ENCODE measurements at places on chromosomes 1 and 21. TPM values are rescaled to one million over a fixed set of nuclear protein-coding genes. Genes with fewer than 3 reads are reported as not detected.
A peak's percentile ranks its signal among the peaks of the same experiment; 100 is the strongest.

Gene STX12
- total RNA-seq: 49.0 TPM

Gene LAX1
- 6.9 TPM for total RNA-seq

Gene TLR5
- 31.3 TPM for total RNA-seq

Gene PLD5
- total RNA-seq: 0.47 TPM

Gene GADD45A
- 85.6 TPM for total RNA-seq

DNA sequence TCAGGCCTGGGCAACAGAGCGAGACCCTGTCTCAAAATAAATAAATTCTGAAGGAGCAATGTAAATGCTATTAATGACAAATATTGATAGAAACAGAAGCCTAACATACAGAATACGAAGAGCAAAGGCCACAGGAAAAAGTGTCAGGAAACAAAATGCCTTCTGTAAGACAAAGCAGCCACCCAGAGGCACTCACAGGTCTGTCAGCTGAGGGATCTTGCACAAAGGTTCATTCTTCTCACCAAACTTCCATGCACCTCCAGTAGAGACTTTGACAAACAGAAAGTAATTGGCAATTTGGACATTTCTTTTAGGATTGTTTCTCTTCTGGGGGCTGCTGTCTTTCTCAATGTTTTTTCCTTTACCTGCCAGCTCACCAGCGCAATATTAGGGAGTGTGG, 1.2 kb upstream of the ALDH9A1 start:
- H3K27ac ChIP-seq: no peak overlapping the region
- H3K4me3 ChIP-seq: no peak overlapping the region
- H3K27me3 ChIP-seq: no peaks in the 10 kb centered on the region

DNA sequence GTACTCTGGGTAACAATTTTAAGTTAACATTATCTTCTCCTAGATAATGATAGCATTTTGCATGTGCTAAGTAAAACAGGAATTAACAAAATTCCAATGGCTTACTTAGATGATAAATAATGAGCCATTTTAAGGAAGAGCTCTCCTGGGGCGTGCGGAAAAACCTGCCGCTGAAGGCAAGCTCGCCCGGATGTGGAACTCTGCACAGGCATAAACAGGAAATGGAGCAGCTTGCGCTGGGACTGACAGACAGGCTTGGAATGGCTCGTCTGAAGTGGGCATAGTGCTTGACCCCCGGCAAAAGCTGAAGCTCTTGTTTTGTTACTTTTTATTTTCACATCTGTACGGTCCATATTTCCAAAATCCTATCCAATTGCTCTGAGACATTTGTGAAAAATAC, 169.2 kb downstream of the ZNF281 start:
- no peak overlapping the region for H3K4me3 ChIP-seq
- DNase-seq: peak; percentile 35
- no peaks in the 10 kb centered on the region for H3K36me3 ChIP-seq
- H3K4me1 ChIP-seq: no peaks in the 10 kb centered on the region

- DNase-seq: no peak
- no peak overlapping the region for H3K4me3 ChIP-seq
- no peaks in the 10 kb centered on the region for H3K27me3 ChIP-seq
- H3K36me3 ChIP-seq: no peaks in the 10 kb centered on the region
Measured at GRCh38 chr1:172238965-172239364, 181.5 kb upstream of the C1orf105 start.

DNA sequence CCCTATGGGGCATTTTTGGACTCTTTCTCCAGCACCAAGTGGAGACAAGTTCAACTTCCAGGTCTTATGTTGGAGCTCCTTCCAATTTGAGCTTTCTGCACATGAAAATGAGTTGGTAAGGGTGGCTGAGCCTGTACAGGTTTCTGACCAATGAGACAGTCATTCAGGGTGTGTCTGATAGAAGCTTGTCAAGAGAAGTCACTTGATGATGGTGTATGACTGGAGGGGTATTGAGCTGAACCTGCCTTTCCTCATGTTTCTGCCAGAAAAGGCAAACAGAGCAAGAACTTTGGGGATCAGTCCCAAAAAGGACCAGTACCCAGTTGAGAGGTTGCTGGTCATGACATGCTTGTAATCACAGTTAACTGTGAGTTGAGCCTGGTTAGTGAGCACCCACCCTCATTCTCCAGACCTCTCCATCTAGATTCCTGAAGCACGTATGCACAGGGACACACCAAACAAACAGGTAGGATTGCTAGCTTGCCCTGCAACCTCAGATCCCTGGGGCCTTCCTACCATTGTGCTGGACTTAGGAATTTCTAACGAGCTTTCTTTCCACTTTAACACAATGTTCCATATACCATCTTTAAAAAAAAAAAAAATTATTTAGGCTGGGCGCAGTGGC, 26.6 kb downstream of the FAM89A start:
- no peak overlapping the region for H3K4me3 ChIP-seq
- H3K36me3 ChIP-seq: no peaks in the 10 kb centered on the region
- no peaks in the 10 kb centered on the region for H3K4me1 ChIP-seq
- DNase-seq: no peak

GRCh38 chr1:168520832-168521231, 23.0 kb downstream of the XCL2 start:
- H3K36me3 ChIP-seq: no peaks in the 10 kb centered on the region
- no peaks in the 10 kb centered on the region for H3K4me1 ChIP-seq
- no peak for DNase-seq
- no peaks in the 10 kb centered on the region for H3K27me3 ChIP-seq
- no peak overlapping the region for H3K4me3 ChIP-seq
- no peak overlapping the region for H3K27ac ChIP-seq

- H3K27ac ChIP-seq: no peak overlapping the region
- H3K4me1 ChIP-seq: no peaks in the 10 kb centered on the region
- peaks cover 2% of the 10 kb centered on the region for H3K36me3 ChIP-seq
- peak; percentile 73 for DNase-seq
- no peaks in the 10 kb centered on the region for H3K27me3 ChIP-seq
Measured at GRCh38 chr1:200856716-200857357, 15.9 kb upstream of the GPR25 start.

DNA sequence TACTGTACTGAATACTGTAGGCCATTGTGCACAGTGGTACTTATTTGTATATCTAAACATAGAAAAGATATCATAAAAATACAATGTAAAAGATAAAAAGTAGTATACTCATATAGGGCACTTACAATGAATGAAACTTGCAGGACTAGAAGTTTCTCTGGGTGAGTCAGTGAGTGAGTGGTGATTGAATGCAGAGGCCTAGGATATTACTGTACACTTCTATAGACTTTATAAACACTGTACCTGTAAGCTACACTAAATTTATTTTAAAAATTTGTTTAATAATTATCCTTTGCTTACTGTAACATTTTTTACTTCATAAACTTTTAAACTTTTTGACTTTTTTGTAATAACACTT, 82.5 kb downstream of the FGGY start:
- no peak overlapping the region for H3K27ac ChIP-seq
- H3K27me3 ChIP-seq: no peaks in the 10 kb centered on the region
- no peak overlapping the region for H3K4me3 ChIP-seq
- no peaks in the 10 kb centered on the region for H3K36me3 ChIP-seq

DNA sequence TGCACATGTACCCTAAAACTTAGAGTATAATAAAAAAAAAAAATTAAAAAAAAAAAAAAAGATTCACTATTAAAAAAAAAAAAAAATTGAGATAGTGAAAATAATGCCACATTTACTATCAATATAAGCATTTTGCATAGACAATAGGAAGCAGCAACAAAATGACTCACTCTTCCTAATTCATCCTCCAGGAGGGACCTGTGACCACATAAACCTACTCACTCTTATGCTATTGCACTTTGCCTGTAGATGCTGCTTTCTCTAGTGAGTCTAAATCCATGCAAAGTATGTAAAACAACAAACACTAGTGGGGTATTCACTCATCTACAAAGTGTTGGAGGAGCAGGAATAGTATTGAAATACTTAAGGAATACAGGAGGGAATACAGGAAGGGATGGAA, 2.9 kb downstream of the OR10J5 start:
- no peaks in the 10 kb centered on the region for H3K36me3 ChIP-seq
- H3K27me3 ChIP-seq: no peaks in the 10 kb centered on the region
- no peak overlapping the region for H3K4me3 ChIP-seq
- DNase-seq: no peak
- no peak overlapping the region for H3K27ac ChIP-seq

GRCh38 chr1:91876040-91876470, 9.9 kb downstream of the TGFBR3 start:
- H3K4me1 ChIP-seq: no peaks in the 10 kb centered on the region
- H3K27ac ChIP-seq: no peak overlapping the region
- H3K4me3 ChIP-seq: no peak overlapping the region

- H3K27ac ChIP-seq: no peak overlapping the region
- H3K27me3 ChIP-seq: no peaks in the 10 kb centered on the region
- no peaks in the 10 kb centered on the region for H3K36me3 ChIP-seq
- no peaks in the 10 kb centered on the region for H3K4me1 ChIP-seq
Measured at GRCh38 chr21:37452227-37452626, 85.7 kb downstream of the DYRK1A start.

- no peaks in the 10 kb centered on the region for H3K4me1 ChIP-seq
- H3K27me3 ChIP-seq: no peaks in the 10 kb centered on the region
- no peak for DNase-seq
- no peak overlapping the region for H3K4me3 ChIP-seq
- H3K36me3 ChIP-seq: no peaks in the 10 kb centered on the region
Measured at GRCh38 chr1:97989094-97989680, 68.4 kb upstream of the DPYD start.

GRCh38 chr21:36241717-36242116, 78.3 kb upstream of the MORC3 start:
- H3K4me1 ChIP-seq: no peaks in the 10 kb centered on the region
- H3K4me3 ChIP-seq: no peak overlapping the region
- H3K27ac ChIP-seq: no peak overlapping the region
- DNase-seq: no peak
- no peaks in the 10 kb centered on the region for H3K27me3 ChIP-seq

- H3K27ac ChIP-seq: no peak overlapping the region
- H3K36me3 ChIP-seq: no peaks in the 10 kb centered on the region
- H3K4me3 ChIP-seq: no peak overlapping the region
- H3K4me1 ChIP-seq: no peaks in the 10 kb centered on the region
Measured at GRCh38 chr21:34187935-34188334, 114.6 kb downstream of the MRPS6 start.

- H3K27ac ChIP-seq: no peak overlapping the region
- DNase-seq: peak; percentile 90
- no peaks in the 10 kb centered on the region for H3K4me1 ChIP-seq
- H3K4me3 ChIP-seq: no peak overlapping the region
- H3K27me3 ChIP-seq: peaks cover 31% of the 10 kb centered on the region
- H3K36me3 ChIP-seq: no peaks in the 10 kb centered on the region
Measured at GRCh38 chr1:156445789-156446263, 54.7 kb downstream of the MEF2D start.

DNA sequence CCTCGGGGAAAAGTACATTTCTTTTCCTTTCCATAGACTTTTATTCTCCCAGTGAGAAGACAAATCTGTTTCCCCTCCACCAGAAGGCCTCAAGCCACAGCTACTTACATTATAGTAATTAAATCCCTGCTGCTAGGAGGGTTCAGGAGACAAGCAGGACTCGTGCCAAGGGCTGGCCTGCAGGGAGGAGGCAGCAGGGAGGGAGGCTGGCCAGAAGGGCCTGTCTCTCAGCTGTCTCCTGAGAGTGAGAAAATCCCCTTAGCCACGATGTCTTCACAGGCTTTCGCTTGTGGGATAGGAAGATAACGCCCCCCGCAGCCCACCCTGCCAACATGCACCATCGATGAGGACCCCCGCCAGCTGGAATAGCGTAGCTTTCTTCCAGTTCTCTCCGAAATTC, 14.0 kb downstream of the KCNN3 start:
- H3K27me3 ChIP-seq: no peaks in the 10 kb centered on the region
- peaks cover 4% of the 10 kb centered on the region for H3K4me1 ChIP-seq
- DNase-seq: peak; percentile 73
- no peak overlapping the region for H3K27ac ChIP-seq

- no peaks in the 10 kb centered on the region for H3K27me3 ChIP-seq
- H3K4me3 ChIP-seq: no peak overlapping the region
- H3K4me1 ChIP-seq: no peaks in the 10 kb centered on the region
- no peak for DNase-seq
- no peak overlapping the region for H3K27ac ChIP-seq
Measured at GRCh38 chr1:150762552-150762951, 3.0 kb downstream of the CTSS start.

DNA sequence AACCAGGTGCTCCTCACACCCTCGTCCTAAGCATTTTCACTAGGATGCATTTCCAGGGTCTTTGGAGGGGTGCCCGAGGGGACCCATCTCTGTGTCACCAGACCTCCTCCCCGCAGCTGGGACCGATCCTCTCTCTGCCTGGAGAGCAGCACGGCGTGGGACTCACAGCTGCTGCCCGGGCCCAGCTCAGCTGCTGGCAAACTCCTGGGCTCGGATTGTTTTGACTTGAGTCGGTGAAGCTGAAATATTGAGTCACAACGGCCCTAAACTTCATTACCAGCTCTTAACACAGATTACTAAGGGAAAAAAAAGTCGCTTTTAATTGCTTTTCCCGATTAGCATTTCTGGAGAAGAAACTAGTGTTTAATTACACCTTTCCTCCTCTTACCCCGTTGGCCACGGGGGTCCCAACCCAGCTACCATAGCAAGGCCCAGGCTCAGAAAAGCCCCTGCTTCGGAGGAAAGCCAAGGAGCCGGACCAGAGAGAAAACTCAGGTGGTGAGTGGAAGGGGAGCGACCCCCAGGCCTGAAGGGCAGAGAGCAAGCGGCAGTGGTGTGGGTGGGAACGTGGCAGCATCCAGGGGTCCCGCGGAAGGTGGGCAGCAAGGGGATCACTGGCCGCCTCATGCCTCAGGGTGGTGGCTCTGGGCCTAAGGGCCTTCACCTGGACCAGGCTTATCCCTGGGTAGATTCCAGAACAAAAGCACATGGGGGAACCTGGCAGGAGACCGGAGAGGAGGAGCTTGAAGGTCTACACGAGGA, 41.7 kb downstream of the CASZ1 start:
- H3K4me1 ChIP-seq: no peaks in the 10 kb centered on the region
- H3K27ac ChIP-seq: peak overlapping the region; percentile 51
- H3K4me3 ChIP-seq: no peak overlapping the region
- no peaks in the 10 kb centered on the region for H3K27me3 ChIP-seq
- H3K36me3 ChIP-seq: peaks cover 2% of the 10 kb centered on the region

GRCh38 chr1:159090286-159091179, 14.0 kb upstream of the AIM2 start:
- no peaks in the 10 kb centered on the region for H3K27me3 ChIP-seq
- H3K4me3 ChIP-seq: no peak overlapping the region
- H3K27ac ChIP-seq: no peak overlapping the region
- H3K4me1 ChIP-seq: no peaks in the 10 kb centered on the region

- peak; percentile 89 for DNase-seq
- H3K4me3 ChIP-seq: no peak overlapping the region
- H3K4me1 ChIP-seq: no peaks in the 10 kb centered on the region
- H3K27ac ChIP-seq: no peak overlapping the region
- no peaks in the 10 kb centered on the region for H3K27me3 ChIP-seq
Measured at GRCh38 chr1:41394959-41395956, 34.0 kb downstream of the FOXO6 start.

All from kidney (tissue), 22 donors.